ENCODE measurements at places on chromosomes 6 and 20.
A peak's percentile ranks its signal among the peaks of the same experiment; 100 is the strongest.

DNA sequence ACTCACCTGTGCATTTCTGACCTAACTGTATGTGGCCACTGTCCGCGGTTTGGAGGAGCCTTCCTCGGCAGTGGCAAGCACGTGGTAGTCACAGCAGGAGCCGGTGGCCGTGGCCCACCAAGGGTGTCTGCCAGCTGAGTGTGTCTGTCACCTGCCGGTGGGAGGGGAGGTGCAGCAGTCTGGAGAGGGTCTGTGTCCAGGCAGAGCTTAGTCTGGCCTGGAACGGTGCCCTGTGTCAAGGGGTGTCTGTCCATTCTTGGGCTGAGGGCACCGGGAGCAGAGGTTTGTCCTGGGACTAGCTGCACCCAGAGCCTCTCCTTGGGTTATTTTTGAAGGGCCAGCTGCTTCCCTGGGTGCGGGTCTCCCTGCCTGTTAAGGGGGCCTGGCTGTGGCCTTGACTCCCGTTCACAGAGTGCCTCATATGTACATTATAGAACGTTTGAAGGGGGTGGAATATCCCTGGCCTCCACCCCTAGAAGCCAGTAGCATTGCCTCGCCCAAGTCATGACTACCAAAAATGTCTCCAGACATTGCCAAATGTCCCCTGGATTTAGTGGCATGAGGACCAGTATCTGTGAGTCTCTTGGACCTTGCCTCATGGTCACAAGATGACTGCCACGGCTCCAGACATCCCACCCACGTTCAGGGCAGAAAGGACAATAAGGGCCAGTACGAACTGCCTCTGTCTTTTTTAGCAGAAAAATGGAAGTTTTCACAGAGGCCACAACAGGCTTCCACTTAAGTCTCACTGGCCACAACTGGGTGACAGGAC lies 5.2 kb downstream of the RBM38 start:
- DNase-seq: no peak

DNA sequence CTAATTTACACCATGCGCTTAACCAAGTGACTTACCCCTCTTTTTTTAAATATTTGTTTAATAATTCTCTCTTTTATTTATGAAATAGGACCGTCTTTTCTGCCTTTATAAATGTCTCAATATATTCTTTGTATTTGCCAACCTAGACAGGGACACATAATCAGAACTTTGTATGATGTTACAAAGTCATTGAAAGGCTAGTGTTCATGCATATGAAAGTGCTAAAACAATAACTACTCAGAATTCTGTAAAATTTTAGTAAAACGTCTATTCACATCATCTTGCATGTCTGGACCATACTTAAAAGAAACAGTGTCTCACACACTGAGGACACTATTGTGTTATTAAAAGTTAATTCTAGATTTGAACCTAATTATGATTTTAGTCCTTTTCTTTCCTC lies 41.1 kb upstream of the HBS1L start:
- no peak for DNase-seq

DNA sequence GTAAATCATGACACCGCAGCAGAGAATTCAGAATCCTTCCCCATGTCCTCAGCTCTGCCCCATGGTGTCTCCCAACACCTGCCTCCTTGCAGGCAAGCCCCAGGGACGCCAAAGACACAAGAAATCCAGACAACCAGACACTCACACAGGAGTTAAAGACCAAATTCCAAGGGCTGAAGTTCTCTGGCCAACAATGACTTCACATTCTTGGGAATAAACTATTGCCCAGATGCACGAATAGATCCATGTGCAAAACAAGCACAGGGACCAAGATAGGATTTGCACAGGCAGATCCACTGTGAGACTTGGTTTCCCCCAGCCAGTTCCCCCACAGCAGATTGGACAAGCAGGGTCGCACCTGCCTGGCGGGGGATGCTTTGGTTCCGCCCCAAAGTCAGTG lies 246.7 kb downstream of the SOD2 start:
- DNase-seq: no peak

- no peak for DNase-seq
Observed at GRCh38 chr6:8139451-8139850, 37.1 kb upstream of the EEF1E1 start.

GRCh38 chr20:24771542-24772061 lies 177.5 kb upstream of the CST7 start:
- no peak for DNase-seq

- DNase-seq: no peak
Observed at GRCh38 chr6:97097068-97098047, 172.8 kb downstream of the KLHL32 start.

DNA sequence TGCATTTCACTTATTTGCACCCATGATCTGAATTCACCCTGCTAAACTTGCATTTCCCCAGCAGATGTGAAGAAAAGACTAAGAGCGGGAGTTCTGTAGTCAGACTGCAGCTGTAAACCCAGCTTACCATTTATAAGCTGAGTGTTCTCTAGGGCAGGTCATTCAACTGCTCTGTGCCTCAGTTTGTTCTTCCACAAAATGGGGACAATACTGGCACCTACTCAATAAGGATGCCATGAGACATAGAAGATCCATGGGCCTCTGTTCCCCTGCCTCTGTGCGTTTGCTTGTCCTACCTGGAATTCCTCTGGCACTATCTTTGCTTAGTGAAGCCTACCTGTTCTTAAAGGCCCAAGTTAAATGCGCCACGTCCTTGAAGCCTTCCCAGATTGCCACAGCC lies 12.2 kb upstream of the MDFI start:
- no peak for DNase-seq

DNA sequence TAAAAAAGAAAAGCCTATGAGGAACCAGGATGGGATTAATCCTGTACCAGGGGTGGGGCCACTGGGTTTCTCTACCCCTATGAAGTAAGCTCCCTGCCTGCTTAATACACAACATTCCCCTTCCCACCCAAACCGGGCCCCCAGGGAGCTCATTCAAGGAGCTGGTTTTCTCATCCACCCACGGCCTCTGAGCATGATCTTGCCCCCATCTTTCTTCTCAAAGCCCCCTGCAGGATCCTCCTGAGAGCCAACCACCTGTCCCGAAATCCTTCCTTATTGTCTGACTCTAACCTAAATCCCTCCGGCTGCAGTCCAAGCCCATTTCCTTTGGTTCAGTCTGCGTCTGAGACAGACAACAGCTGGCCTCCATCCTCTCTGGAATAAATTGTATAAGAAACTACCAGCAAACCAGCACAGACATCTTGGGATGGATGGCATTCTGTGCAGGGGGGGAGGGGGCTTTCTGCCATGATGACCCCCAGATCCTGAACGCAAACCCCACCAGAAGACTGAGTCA lies 21.0 kb downstream of the KCNK5 start:
- no peak for DNase-seq

- no peak for DNase-seq
Observed at GRCh38 chr20:13687815-13688214, 49.1 kb upstream of the TASP1 start.

DNA sequence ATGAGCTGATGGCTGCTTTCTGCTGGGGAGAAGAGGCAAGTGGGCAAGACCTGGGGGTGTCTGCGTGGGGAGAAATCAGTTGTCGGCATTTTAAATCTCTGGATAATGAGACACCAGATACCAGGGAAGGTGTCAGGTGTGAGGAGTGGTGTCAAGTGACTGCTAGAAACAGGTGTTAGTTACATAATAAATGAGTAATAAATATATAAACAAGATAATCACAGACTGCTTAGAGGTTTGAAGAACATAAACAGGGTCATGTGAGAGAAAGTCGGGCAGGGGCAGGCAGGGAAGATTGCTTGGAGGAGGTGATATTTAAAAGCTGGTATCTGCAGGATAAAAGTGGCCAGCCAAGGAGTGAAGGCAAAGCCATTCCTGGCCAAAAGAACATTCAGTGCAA lies 87.2 kb upstream of the RIN2 start:
- DNase-seq: no peak

DNA sequence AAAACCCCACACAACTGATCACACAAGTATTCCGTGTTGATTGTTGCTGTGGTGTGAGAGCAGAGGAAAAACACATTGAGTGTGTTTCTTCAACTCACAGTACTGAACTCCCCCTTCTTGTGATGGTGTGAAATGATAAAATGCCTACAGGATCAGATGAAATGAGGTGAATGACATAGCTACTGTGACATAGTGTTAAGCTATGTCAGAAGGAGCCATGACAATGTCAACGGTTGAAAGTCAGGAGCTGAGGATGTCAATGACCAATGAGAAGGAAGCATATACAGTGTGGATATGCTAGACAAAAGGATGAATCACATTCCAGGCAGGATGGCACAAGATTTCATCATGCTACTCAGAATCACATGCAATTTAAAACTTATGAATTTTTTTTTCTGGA lies 38.8 kb downstream of the WASF1 start:
- DNase-seq: no peak

- DNase-seq: no peak
Observed at GRCh38 chr6:40326714-40327421, 260.3 kb downstream of the LRFN2 start.

- DNase-seq: no peak
Observed at GRCh38 chr20:2132461-2132901, 30.9 kb downstream of the STK35 start.

GRCh38 chr20:32959351-32960221 lies 44.6 kb downstream of the SUN5 start:
- no peak for DNase-seq

DNA sequence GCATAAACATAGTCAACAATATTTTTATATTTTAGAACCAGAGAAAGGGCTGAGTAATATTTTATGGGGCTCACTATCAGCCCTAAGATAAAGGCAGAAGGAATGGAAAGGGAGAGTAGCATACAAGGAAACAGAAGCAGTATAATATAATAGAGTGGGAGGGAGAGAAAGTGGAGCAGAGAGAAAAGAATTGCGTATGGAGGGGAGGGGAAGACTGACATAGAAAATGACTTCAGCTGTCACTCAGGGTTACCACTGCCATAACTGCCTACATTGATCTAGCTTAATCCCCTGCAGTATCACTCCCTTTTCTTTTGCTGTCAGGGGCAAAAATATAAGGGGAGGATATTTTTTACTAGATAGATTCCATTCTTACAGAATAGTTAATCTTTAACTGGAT lies 1133.5 kb upstream of the MAP3K7 start:
- no peak for DNase-seq

DNA sequence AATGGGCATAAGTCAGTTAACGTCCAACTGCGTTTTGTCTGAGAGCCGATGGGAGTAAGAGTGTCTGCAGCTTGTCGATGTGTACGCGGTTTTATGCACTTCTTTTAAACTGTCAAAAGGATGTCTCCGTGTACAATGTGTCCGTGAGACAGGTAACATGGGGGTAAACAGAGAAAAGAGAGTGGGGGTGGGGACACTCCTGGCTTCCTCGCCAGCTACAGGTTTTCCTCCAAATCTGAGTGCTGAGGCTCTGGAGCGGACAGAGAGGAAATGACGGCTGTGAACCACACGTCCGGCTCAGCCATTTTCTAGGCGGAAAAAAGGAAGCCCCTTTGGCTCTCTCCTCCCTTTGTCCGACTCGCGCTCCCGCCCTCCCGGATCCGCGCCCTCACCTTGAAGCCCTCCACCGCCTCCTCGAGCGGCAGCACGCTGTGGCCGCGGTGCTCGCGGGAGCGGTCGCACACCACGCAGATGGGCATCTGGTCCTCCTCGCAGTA lies 916 bp downstream of the TRIM27 start:
- DNase-seq: peak; percentile 54

Measured in activated CD8-positive, alpha-beta T cell treated with anti-CD3 and anti-CD28 coated beads for 36 hours (primary cell).